ENCODE measurements at places on chromosomes 13 and 19. TPM values are rescaled to one million over a fixed set of nuclear protein-coding genes. Genes with fewer than 3 reads are reported as not detected.

Gene PNMA8B
- 2.8 TPM for total RNA-seq

Gene LILRA1
- total RNA-seq, result not detected

Gene N4BP2L1
- 2.1 TPM for total RNA-seq

Gene SERPINE3
- total RNA-seq, result 0.18 TPM

Gene SIGLEC10
- total RNA-seq, result not detected

Gene VWA8
- total RNA-seq, result 15.2 TPM

Gene SPC24
- total RNA-seq, result 67.0 TPM

Gene CEACAM21
- total RNA-seq, result not detected

Gene SIGLEC5
- not detected for total RNA-seq

Gene NLRP7
- 3.2 TPM for total RNA-seq

- no peak for DNase-seq
Measured at GRCh38 chr13:101618440-101619187, 166.1 kb downstream of the ITGBL1 start.

DNA sequence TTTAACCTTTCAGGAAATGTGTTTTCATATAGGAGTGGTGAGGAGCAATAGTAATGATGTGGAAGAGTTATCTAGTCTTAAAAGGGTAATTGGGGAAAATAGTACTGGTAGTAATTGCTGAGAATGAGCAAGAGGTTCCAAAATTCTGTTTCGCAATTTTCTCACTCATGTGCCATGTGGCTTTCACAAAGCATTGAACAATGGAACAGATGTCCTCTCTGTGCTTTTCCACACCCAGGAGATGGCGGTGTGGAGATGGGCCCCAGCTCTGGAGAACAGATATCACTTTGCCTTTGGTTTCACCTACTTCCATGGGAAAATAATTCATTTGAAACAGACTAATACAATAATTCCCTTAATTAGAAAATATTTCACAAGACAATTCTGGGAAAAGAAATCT lies 170.0 kb upstream of the SLC10A2 start:
- DNase-seq, result no peak

- DNase-seq, result peak; percentile 67
Measured at GRCh38 chr19:41935760-41936415, 7.6 kb upstream of the ERFL start.

DNA sequence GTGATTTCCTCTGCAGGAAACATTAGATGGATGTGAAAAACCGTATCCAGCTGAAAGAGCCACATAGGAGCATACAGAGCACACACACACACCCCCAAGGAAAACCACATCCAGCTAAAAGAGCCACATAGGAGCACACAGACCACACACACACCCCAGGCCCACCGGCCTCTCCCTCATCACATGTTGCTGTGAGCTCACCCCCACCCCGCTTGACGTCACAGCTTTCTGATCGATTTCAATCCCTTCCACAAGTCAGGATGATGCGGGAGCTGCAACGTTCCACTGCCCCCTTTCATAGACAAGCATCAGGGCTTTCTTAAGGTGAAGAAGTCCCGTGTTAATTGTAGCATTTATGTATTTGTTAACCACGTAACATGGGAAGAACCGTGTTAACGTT lies 72.4 kb upstream of the SOX1 start:
- no peak for DNase-seq

DNA sequence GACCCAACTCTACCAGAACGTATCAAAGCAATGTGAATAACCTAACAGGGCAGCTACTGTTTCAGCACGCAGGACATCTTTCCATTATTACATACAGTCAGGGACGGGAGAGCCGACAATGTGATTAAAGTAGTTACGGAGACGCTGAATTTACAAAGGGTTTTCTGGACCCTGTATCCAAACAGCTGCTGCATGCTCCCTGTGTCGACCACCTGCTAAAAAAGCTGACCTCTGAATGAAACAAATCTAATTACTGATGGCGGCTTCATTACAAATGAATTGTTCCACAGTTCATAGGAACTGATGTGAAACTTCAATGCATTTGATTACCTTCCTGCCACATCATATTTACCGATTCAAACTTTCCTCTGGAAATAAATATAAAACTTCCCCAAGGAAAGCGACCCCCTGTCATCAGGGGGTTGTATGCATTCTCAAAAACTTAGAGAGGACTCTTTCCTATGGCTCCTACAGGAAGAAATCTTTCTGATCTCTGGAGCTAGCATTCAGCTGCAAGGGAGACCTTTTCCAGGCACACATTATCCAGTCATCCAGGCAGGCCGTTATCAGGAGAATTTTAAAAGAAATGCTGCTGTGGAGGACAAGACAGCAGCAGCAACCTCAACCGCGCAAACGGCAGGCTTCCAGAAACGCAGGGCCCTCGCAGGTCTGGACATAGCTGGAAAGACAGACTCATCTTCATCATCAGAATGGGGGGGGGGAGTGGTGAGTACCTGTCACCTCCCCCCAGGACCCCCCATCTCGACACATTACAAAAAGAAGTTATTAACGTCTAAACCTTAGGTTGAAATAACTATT lies 3.1 kb downstream of the EFNB2 start:
- no peak for DNase-seq

GRCh38 chr13:113762075-113762474 lies 3.0 kb downstream of the TMEM255B start:
- no peak for DNase-seq

GRCh38 chr19:46413262-46414031 lies at the start of gene CCDC8:
Gene CCDC8, minus strand, starts transcription at chr19:46413564. Its CDS starts 754 bp downstream, at chr19:46412810.
- peak; percentile 98 for DNase-seq

DNA sequence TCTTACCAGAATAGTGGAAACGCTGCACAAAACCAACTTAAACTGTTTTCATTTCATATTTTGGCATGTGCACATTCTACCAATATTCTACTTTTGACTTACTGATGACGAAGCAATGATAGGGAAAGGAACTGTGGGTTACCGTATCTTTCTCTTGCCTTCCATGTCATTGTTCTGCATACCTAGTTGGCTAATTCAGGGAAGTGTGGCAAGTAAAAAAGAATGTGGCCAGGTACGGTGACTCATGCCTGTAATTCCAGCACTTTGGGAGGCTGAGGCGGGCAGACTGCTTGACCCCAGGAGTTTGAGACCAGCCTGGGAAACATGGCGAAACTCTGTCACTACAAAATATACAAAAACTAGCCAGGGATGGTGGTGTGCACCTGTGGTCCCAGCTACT lies 108.2 kb downstream of the SIPA1L3 start:
- DNase-seq, result no peak

DNA sequence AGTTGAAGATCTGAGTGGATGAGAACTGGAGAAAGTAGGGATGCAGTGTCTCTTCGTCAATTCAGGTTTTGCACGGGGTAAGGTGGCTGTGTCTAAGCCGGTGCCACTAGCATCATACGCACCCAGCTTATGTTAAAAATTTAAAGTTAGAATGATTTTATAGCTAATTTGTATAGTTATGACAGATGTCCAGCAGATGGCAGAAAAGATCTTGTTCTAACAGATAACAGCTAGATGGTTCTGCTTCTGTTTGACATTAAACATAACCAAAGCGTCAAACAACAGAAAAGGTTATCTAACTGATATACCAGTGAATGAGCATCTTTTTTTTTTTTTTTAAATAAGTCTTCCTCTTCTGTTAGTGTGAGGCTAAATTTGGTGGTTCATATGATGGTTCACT lies 18.8 kb upstream of the EDDM13 start:
- no peak for DNase-seq

DNA sequence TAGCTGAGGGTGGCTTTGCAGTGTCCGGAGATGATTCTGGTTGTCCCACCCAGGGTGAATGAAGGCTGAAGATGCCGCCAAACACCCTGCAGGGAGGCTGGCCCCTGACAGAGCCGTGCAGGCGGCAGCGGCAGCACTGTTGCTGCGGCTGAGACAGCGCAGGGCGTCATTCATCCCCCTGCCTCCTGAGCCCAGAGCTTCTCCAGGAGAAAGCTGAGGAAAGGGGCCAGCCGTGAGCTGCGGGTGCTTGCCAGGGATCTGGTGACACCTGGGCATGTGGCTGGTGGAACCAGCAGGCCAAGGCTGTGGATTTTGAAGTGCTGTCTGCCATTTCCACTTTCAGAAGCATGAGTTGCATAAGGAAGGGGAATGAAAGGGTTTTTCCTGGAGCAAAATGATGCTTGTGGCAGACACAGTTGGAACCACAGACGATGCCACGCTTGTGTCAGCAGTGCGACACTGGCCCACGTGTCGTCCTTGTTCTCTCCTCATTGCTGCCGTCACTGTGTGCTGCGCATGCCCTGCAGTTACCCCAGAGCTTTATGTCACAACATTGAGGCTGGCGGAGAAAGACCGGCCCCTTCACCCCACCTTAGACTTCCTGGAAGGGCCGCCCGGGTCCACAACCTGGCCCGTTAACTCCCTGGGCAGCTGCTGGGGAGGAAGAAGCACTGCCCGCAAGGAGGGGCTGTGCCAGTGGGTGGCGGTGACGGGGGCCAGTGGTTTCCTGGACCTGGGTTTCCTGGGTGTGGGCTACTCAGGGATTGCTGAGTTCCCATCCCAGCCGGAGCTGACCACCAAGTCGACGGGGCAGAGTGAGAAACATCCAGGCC lies 22.7 kb downstream of the TFDP1 start:
- DNase-seq, result no peak

GRCh38 chr13:55613429-55614187 lies 1527.1 kb upstream of the PRR20A start:
- DNase-seq, result no peak
